Subcutaneous preadipocyte (primary cell): ENCODE measurements at places on chromosomes 5 and 9. TPM values are rescaled to one million over a fixed set of nuclear protein-coding genes. Genes with fewer than 3 reads are reported as not detected.

ADAMTS6 gene
- 43.7 and 68.6 TPM in 2 replicates for total RNA-seq

FGD3 gene
- not detected in 2 replicates for total RNA-seq

TRIP13 gene
- total RNA-seq: 29.8 and 51.0 TPM in 2 replicates

FBXL7 gene
- 3.7 and 5.7 TPM in 2 replicates for total RNA-seq

PCDHB5 gene
- total RNA-seq: under 0.01 and 0.20 TPM in 2 replicates
